ENCODE measurements at places on chromosomes 5 and 9.

GRCh38 chr9:88925481-88925880 is 65.8 kb upstream of the S1PR3 start:
- no peak for DNase-seq

GRCh38 chr5:157352756-157353340 is 86.9 kb downstream of the CYFIP2 start:
- no peak for DNase-seq

- DNase-seq = no peak
These were observed 32.0 kb downstream of the CKMT2 start for GRCh38 chr5:81265101-81265500.

GRCh38 chr5:96691503-96692303 is 29.5 kb downstream of the CAST start:
- DNase-seq = no peak

GRCh38 chr5:17816505-17816904 is 182.2 kb downstream of the TAF11L14 start:
- DNase-seq = no peak

- DNase-seq = no peak
These were observed 2.2 kb upstream of the ADGRD2 start for GRCh38 chr9:124448019-124448418.

DNA sequence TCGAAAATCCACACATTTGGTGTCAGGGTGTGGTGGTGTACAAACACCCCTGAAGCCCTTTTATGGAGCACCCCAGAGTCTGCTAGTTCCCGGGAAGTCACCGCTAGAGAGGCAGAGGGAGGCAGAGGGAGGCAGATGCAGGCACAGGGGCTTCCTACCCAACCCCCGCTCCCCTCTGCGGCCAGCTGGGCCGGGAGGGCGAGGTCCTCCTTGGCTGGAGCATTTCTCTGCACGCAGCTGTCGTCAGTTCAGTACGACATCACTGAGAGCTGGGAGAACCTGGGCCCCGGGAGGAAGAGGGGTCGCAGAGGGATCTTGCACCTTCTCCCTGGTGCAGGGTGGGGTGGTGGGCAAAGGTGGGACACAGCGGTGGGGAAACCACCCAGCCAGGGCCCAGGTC is 15.8 kb upstream of the UBAC1 start:
- no peak for DNase-seq

DNA sequence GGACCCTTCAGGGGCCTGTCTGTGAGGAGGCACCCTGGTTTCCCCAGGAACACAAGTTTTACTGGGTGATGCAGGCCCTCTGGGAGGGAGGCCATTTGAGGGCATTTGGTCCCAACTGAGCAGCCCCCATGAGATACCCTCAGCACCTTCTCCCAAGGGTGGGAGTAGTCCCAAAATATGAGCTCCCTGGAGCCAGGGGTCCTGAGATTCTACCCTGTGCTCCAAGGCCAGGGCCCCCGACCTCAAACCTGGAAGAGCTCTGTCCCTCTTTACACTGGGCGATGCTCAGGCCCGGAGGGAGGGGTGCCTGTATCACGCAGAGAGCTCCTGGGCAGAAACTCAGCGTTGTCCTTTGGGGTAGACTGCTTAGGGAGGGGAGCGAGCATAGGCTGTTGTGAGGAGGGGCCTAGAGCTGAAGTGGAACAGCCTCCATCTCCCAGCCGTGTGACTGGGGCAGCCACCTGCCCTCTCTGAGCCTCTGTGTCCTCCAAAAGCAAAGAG is 64.0 kb upstream of the SYNPO start:
- DNase-seq = no peak

- no peak for DNase-seq
These were observed 103.1 kb downstream of the MTREX start for GRCh38 chr5:55410845-55411244.

DNA sequence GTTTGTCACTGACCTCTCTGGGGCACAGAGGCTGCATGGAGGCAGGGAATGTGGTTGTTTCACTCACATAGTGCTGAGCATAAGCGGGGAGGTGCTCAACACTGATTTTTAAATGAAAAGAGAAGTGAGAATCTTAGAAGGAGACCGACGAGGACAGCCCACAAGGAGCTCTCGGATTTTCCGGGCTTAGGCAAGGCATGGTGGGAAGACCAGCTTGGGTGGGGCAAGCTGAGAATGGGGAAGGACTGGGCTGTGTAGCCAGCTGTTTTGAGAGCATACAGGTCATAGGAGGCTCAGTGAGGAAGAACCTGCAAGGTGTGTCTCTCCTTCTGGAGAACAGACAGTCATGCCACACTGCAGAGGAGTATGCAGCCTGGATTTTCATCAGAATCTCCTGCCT is 86.0 kb upstream of the TNFSF8 start:
- DNase-seq = no peak

- no peak for DNase-seq
These were observed 160.4 kb upstream of the CDH12 start for GRCh38 chr5:23013395-23013998.

DNA sequence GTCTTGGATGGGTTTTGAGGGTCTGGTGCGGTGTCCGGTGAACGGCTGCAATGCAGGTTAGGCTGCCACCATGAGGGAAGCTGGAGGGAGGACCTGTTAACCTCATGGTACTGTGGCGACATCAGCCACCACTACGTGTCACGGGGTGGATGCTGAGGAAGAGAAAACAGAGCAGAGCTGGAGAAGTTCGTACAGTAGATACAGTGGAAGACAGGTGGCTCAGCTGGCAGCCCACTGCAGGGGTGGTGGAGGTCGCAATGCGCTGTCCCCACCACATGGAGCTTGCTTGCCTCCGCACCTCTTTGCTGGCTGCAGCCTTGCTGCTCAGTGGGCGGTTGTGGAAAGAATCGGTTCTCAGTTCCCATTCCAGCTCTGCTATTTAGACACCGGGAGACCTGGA is 2.8 kb downstream of the DCANP1 start:
- no peak for DNase-seq

- no peak for DNase-seq
These were observed 440.1 kb upstream of the ADAMTS16 start for GRCh38 chr5:4700069-4700468.

GRCh38 chr5:94498199-94498598 is 120.2 kb downstream of the KIAA0825 start:
- no peak for DNase-seq

- no peak for DNase-seq
These were observed 147.2 kb downstream of the C9orf50 start for GRCh38 chr9:129473523-129474244.

GRCh38 chr5:8895599-8895998 is 650.3 kb downstream of the SEMA5A start:
- DNase-seq = no peak

DNA sequence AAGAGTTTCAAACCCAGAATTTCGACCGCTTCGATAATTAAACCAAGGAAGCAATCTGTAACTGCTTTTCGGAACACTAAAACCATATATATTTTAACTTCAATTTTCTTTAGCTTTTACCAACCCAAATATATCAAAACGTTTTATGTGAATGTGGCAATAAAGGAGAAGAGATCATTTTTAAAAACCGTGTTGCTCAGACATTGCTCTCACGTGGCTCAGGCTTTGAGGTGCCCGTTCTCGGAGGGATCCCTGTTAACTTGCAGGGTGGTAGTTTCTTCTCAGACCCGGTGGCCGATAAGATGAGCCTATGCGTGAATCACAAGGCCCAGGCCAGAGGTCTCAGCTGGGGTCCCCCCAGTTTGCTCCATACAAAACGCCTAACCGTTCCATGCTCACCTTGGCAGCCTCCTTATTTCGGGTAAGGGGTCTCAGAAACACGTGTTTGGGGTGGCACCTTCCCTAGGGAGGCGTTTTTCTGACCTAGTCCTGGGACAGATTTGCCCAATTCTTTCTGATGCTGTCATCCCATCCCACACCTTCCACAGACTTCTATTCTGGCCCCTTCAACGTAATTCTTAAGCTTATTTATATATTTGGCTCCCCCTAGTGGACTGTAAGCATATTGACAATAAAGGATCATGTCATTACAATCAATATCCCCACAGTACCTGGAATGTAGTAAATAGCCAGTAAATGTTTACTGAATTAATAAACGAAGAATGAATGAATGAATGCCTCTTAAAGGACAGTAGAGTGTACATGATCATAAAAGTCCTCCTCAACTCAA is 48.1 kb downstream of the THBS4 start:
- no peak for DNase-seq

DNA sequence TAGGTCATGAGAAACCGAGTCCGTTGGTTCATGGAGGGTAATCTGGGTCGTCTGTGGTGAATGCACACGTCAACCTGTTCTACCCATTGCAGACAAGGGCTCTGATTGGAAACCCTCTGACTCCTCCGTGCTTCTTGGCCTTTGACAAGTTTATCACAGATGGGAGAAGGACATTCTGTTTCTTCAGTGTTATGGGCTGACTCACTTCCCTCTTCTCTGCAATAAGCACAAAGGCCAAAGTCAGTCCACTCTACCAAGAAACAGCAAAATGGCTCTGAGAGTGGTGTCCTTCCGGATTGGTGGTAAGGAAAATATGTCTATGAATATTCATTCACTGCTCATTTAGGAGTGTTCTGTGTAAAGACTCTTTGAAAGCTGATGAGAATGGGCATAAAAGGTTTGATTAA is 89.3 kb downstream of the FEM1C start:
- no peak for DNase-seq

DNA sequence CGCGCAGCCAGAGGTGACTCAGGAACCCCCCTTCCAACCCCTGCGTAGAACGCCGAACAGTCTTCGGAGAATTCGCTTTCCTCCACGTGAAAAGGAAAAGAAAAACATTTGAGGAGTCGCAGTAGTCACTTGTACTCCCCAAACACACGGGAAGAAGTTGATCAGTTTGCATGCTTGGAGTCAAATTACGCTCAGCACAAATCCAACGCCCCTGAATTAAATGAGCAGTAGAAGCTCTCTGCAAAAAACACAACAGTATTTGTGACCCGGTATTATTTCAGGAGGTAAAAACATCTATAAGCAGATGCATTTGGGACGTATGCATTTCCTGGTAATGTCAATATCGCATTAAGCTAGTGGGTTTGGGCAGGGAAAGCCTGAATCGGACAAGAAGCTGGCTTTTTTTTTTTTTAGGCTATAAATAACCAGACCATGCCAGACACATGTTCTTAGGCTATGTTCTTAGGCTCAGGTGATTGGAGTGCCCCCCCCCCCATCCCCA is 854 bp upstream of the ARL15 start:
- DNase-seq = no peak

GRCh38 chr9:134619983-134620661 is 21.5 kb upstream of the COL5A1 start:
- no peak for DNase-seq

DNA sequence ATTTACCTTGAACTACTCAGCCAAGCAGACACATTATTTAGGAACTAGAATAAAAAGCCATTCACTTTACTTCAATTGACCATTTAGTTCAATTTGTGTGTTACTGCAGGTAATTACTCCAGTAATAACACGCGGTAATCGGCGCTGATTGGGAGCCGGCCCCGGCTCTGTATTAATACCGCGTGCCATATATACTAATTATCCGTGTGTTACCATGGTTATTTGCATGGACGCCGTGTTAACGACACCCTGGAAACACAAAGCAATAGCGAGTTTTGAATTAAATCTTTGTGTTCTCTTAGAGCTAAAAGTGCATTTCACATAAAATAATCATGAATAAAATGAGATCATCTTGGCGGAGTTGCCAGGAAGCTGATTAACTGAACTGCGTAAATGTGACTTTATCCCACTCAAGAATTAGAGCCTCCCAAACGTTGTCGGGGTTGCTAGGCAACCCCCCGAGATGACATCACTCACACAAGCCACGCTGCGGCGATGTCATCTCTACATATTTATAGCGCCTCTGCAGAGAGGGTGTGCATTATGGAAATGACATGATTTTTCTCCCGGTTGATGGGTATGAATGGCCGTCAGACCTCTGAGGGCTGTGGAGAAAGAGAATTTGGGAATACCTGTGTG is 41.4 kb upstream of the RNU6ATAC start:
- no peak for DNase-seq

GRCh38 chr9:123113185-123113584 is 79.7 kb downstream of the GPR21 start:
- no peak for DNase-seq

- DNase-seq = no peak
These were observed 68.1 kb downstream of the NIPBL start for GRCh38 chr5:36944607-36945225.

GRCh38 chr5:75567710-75568109 is 43.5 kb upstream of the ANKDD1B start:
- DNase-seq = no peak

- no peak for DNase-seq
These were observed 15.8 kb upstream of the RNU6ATAC start for GRCh38 chr9:134179918-134180785.

DNA sequence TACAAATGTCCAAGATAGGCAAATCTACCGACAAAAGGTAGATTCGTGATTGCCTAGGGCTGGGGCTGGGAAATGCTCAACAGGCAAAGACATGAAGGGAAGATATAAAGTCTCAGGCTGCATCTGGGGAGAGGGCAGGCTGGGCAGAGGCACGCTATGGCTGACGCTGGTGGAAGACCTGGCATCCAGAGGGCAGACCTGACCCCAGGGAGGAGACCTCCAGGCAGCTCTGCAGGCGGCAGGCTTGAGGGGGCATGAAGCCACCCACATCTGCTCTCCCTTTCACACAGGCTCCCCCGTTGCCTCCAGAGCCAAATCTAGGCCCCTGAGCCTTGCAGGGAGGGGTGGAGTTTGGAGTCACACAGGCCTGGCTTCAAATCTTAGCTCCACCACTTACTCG is 145.5 kb downstream of the PAX5 start:
- no peak for DNase-seq

DNA sequence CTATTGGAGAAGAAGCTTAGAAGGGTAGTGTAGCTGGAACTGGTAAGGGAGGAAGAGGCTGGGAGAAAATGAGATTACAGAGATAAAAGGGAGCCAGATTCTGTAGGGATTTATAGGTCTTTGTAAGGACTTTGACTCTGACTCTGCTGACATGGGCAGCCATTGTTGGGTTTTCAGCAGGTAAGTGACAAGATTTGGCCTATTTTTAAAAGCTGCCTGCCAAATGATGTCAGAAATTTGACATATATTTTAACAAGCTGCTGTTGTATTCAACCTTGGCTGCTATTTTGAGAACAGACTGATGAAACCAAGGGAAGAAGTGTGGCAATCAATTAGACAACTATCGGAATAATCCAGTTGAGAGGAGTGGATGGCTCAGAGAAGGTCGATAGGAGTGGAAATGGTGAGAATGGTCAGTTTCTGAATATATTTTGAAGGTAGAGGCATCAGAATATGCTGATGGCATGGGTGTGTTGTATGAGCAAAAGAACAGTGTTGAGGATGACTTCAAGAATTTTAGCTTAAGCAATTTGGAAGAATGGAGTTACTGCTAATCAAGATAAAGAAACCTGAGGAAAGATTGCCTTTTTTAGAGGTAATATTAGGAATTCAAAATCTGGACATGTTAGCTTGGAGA is 56.8 kb downstream of the KCTD16 start:
- no peak for DNase-seq

DNA sequence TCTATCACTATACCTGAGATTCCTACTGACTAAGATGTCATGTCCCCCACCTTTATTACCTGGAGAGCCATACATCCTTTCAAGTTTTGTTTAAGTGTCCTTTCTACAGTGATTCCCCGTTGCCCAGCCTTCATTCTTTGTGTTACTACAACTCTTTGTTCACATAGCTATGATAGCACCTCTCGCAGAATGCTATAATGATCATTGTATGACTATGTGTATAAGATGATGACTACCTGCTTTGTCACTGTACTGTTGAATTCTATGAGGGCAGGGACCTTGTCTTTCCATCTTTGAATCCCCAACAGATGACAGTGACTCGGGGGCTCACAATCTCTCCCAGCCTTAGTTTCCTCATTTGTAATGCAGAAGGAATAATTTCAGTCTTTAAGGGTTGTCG is 361.2 kb downstream of the NPR3 start:
- no peak for DNase-seq

- DNase-seq = no peak
These were observed 116.7 kb upstream of the RETREG1 start for GRCh38 chr5:16733331-16734006.

All from activated naive CD4-positive, alpha-beta T cell treated with anti-CD3 and anti-CD28 coated beads, Interleukin-2, amount 50 U/mL, for 16 hours (primary cell).